ENCODE measurements at places on chromosomes 7 and 10. TPM values are rescaled to one million over a fixed set of nuclear protein-coding genes. Genes with fewer than 3 reads are reported as not detected.

- no peak for DNase-seq
Measured at GRCh38 chr10:119061352-119061751, 19.3 kb downstream of the EIF3A start.

- peak; percentile 62 for DNase-seq
Measured at GRCh38 chr10:32963096-32963495, 5.1 kb upstream of the ITGB1 start.

The CALHM1 gene
- total RNA-seq = not detected

The SPAG6 gene
- total RNA-seq = not detected

- no peak for DNase-seq
Measured at GRCh38 chr10:117754770-117755658, 212.5 kb downstream of the EMX2 start.

The TSC22D4 gene
- total RNA-seq = 19.4 TPM

The GIMAP7 gene
- total RNA-seq = not detected

DNA sequence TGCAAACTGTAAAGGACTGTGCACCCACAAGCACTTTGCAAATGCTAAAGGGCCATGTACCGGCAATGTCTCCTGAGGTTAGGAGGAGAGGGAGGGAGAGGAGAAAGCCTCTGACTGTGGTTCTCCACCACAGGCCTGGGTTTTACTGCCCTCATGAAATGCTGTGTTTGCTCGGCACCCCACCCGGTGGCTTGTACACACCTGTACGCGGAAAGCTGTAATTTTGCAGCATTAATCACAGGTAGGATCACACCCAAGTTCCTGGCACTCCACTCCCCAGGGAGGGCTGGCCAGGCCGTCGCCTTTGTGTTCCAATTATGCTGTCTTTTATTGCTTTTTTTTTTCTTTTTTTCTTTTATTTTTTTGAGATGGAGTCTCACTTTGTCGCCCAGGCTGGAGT lies 78.5 kb upstream of the MYL10 start:
- no peak for DNase-seq

GRCh38 chr10:71225291-71226058 lies 13.1 kb downstream of the UNC5B start:
- DNase-seq = peak; percentile 57

The FAM241B gene
- total RNA-seq = not detected

DNA sequence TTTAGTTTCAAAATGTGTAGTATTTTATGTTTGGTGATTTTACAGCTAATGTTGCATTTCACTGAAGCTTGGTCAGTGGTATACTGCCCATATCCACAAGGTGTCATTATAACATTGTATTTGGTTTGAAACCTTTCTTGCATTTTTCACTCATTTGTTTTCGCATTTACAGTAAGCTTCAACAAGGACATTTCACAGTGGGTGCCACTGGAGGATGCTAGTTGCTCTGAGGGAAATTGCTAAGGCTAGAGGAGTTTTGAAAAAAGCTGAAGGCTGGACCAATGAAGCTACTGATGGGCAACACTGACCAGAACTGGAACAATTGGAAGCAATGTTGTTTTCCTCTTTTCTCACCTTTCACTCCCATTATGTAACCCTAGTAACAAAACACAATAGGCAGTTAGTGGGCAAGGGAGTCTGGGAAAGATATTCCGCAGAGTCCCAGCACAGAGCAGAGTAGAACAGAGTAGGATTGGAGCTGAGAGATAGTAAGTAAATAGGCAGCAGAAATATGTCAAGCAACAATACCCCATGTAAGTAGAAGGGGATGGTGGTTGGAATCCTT lies 23.6 kb upstream of the SRI start:
- DNase-seq = peak; percentile 65

DNA sequence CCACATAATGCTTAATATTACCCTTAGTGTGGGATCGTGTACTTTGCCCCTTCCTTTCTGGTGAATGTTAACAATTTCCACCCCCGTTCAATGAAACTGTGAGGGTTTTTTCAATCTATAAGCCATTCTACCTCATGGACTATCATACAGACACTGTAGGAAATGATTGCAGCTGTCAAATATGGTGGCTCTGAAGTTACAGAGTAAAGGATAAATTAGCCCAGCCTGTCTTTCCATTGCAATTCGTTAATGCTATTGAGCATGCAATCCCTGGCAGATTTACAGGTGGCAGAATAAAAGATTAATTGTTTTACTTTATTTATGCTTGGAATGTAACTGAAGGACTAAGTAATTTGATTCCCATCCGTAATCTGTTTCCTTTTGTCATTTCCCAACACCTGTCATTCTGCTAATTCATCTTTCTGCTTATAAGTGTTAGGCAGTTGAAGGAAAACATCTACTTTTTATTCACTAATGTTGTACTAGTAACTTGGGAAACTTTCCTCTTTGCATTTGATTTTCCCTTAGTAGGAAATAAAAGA lies 1211.6 kb upstream of the LRRN3 start:
- no peak for DNase-seq

DNA sequence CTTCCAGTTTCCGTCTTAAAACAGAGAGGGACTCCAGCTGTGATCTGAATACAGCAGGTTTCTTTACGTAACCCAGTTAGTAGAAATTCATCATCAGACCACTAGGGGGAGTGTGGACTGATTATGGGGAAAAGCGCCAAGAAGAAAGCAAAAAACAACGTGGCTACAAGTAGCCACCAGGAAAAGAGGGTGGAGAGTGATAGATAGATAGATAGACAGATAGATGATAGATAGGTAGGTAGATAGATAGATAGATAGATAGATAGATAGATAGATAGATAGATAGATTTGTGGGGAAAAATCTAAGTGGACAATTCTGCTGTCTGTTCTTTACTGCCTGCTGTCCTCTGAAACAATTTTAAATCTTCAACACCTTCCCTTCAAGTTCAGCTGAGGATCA lies 12.7 kb upstream of the AKR1B10 start:
- peak; percentile 77 for DNase-seq

The STEAP2 gene
- 9.8 TPM for total RNA-seq

GRCh38 chr10:133166504-133166827 lies 6.4 kb downstream of the KNDC1 start:
- peak; percentile 53 for DNase-seq

GRCh38 chr10:14952851-14953423 lies 959 bp downstream of the DCLRE1C start:
- no peak for DNase-seq

DNA sequence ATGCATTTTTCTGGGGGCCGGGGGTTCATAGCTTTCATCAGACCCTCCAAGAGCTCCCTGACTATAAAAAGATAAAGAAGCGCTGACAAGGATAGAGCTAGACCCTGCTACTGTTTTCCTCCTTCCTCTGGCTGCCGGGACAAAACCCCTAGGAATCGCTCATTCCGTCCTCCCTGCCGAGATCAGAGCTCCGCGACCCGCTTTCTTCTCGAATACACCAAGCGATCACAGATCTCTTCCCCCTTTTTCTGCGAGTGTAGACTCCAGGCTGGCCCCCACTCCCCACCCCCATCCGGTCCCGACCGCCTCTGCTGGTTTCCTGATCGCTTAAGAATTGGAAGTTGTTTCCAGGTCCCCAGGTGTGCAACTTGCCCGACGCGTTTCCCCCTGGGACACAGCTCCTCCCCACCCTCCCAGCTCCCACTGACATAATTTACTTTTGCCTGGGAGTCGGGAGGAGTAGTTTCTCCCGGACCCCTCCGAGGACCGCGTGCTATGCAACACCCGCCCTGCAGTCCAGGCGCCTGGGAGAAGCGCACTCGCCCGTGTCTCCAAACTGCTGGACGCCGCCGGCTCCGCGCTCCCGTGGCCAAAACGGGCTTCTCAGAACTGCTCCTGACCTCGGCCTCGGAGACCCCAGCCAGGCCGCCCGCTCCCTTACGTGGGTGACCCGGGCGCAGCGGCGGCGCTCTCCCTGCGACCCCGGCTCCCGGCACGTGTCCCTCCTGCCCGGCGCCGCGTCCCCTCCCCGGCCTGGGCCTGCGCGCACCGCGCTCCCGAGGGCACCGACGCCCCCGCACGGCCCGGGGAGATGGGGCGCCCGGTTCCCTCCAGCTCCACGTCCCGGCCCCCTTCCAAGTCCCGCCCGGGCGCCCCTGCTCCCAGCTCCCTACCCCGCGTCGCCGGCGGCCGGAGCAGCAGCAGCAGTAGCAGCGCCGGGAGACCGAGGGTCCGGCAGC lies 552 bp downstream of the IL15RA start:
- peak; percentile 92 for DNase-seq

- DNase-seq = no peak
Measured at GRCh38 chr7:50427518-50427917, 22.6 kb downstream of the FIGNL1 start.

The PHYHIPL gene
- not detected for total RNA-seq

DNA sequence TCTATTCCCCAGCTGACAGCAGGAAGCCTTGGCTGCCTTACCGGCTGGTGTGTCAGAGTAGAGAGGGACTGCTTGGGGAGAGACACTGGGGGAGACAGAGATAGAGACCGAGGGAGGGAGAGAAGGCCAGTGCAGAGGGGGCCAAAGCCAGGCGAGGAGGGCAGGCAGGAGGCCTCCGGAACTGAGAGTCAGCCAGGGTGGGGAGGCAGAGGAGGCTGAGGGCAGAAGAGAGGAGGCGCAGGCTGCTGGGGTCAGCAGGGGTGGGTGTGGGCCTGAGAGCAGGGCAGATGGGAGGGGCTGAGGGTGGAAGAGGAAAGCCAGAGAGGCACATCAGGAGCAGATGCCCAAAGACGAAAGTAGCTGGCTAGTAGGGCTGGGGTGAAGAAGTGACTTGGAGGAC lies 57.2 kb upstream of the PAX2 start:
- no peak for DNase-seq

- no peak for DNase-seq
Measured at GRCh38 chr10:71432101-71432905, 35.6 kb downstream of the CDH23 start.

- peak; percentile 80 for DNase-seq
Measured at GRCh38 chr10:69716711-69717560, 84.8 kb upstream of the COL13A1 start.

GRCh38 chr10:71538608-71539260 lies 142.0 kb downstream of the CDH23 start:
- no peak for DNase-seq

The SEMA3E gene
- 0.29 TPM for total RNA-seq

GRCh38 chr7:125681508-125681907 lies 751.9 kb upstream of the POT1 start:
- DNase-seq = no peak

DNA sequence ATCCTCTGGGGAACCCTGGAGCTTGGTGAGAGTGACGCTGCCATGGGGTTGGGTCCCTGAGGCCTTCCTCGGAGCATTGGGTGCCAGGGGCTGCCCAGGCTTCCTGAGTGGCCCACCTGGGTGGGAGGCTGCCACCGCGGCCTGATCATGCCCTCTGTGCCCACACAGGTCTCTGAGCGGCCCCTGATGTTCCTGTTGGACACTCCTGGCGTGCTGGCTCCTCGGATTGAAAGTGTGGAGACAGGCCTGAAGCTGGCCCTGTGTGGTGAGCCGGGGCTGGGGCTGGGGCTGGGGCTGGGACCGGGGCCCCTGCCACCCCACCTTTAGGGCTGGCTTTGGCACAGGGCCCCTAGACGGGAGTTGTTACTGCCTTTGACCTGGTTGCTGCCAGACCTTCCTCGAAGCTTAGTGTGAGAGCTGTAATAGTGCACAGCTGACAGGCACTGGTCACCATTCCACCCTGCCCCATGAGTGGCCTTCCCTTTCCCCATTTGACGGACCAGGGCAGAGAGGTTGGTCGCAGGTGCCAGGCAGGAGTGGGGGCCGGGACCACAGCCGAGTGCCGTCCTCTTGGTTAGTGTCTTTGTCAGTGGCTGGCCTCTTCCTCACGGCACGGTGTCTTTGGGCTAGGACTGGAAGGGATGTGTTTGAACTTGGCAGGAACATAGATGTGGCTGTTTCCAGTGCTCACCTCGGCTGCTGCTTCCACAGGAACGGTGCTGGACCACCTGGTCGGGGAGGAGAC lies 8.2 kb downstream of the MTG1 start:
- no peak for DNase-seq

DNA sequence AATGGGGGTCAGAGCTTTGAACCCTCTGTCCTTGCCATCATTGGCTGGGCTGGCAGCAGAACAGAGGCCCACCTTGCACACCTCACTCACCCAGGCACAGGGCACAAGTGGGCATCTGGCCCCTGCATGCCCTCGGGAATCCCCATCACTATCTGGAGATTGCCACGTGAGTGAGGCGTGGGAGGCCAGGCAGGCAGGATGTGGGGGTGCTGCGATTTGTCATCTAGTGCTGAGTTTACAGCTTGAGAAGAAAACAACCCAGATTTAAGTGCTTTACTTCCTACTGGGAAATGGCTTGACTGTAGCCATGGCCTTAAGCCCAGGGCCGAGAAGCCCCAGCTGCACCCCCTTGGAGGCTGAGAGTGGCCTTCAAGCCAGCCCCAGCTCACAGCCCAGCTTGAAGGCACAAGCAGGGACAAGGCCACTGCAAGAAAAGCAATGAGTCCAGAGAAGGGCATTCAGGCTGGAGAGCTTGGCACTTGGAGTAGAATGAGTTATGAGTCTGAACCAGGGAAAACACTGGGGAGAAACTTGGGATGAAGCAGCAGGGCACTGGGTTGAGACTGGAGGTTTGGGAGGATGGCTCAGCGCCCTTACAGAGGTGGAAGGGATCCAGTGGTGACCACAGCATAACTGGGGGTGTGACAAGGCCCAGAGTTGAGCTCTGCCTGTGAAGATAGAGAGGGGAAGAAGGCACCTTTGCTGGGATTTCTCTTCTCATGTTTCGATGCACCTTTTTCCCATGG lies 123.0 kb downstream of the CXCL12 start:
- peak; percentile 90 for DNase-seq

The SPRN gene
- under 0.01 TPM for total RNA-seq

The RNF32 gene
- total RNA-seq = under 0.01 TPM

DNA sequence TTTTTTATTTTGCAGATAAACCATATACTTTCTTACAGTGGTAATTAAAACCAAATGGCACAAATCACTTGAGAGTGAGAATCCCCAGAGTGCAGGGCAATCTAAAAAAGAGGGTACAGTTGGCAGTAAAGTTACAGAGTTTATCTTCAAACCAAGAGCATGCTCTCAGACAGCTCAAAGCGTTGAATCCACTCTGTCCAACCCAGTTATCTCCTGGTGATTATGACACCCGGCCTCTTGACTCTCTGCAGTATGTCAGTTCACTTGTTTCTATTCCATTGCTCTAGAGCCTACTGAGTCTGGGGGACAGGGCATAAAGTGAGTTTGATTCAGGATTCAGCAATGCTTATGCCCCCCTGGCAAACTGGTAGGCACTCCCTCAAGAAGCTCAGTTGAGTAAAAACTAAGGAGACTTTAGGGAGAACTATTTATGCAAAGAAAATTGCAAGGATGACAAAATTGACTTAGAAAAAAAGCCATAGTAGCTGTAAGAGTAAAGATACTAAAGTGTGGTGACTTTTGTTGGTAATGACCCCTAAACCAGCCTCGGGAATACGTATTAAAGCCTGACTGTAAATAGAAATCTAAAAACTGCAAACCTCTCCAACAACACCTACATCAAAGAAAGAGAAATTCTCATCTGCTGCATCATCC lies 55.5 kb downstream of the COL1A2 start:
- DNase-seq = no peak

- DNase-seq = no peak
Measured at GRCh38 chr7:8205031-8205387, 57.0 kb downstream of the ICA1 start.

The RAMP3 gene
- total RNA-seq = not detected

- no peak for DNase-seq
Measured at GRCh38 chr10:101655570-101655969, 39.4 kb downstream of the FBXW4 start.

- no peak for DNase-seq
Measured at GRCh38 chr7:17109020-17109419, 189.4 kb upstream of the AHR start.

- no peak for DNase-seq
Measured at GRCh38 chr10:119614686-119615085, 17.9 kb upstream of the TIAL1 start.

- no peak for DNase-seq
Measured at GRCh38 chr10:77422491-77423338, 214.9 kb downstream of the KCNMA1 start.

The TIMM23 gene
- 62.6 TPM for total RNA-seq

GRCh38 chr10:122543676-122544445 lies 16.7 kb upstream of the DMBT1 start:
- DNase-seq = no peak
